ENCODE measurements at places on chromosomes 11 and 22.

- DNase-seq = no peak
Observed at GRCh38 chr11:133526790-133527189, 5.5 kb downstream of the OPCML start.

GRCh38 chr22:45554040-45554406 is 51.3 kb downstream of the FBLN1 start:
- no peak for DNase-seq

- DNase-seq = no peak
Observed at GRCh38 chr11:11477695-11478420, 124.8 kb upstream of the CSNK2A3 start.

GRCh38 chr22:49621601-49622210 is 206.0 kb downstream of the BRD1 start:
- DNase-seq = no peak

DNA sequence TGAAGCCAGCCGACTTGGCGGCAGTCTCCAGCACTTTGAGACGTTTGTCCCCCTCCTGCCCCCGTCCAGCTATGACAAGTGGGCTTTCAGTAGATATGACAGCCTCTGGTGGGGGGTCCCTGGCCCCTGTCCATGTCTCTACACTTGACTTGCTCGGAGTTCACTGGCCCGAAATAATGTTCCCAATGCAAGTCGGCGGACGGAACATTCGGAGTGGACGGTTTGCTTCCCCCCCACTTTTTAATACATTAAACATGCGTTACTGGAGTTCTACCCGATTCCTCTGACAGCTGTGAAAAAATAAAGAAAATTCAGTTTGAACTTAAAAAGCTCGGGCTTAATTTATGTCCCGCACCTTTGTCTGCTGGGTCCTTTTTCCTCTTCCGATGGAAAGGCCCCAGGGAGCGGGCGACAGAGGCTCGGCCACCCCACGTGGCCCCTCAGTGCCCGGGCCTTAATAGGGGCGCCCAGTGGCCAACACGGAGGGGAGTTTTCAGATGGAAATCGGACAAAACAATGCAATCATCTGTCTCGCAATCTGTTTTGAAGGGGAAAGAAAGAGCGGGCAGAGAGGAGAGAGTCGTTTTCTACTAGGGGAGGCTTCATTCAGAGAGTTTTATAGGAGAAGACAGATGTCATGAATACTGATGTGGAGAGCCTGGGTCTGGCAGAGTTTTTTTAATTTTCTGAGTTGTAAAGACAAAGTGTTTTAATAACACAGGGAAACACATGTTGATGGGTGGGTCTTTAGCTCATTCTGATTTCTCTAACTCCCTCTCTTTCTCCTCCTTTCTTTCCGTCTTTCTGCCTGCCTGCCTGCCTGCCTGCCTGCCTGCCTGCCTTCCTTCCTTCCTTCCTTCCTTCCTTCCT is 50.2 kb downstream of the SMIM38 start:
- DNase-seq = no peak

- DNase-seq = no peak
Observed at GRCh38 chr11:111021131-111021530, 224.4 kb upstream of the POU2AF2 start.

DNA sequence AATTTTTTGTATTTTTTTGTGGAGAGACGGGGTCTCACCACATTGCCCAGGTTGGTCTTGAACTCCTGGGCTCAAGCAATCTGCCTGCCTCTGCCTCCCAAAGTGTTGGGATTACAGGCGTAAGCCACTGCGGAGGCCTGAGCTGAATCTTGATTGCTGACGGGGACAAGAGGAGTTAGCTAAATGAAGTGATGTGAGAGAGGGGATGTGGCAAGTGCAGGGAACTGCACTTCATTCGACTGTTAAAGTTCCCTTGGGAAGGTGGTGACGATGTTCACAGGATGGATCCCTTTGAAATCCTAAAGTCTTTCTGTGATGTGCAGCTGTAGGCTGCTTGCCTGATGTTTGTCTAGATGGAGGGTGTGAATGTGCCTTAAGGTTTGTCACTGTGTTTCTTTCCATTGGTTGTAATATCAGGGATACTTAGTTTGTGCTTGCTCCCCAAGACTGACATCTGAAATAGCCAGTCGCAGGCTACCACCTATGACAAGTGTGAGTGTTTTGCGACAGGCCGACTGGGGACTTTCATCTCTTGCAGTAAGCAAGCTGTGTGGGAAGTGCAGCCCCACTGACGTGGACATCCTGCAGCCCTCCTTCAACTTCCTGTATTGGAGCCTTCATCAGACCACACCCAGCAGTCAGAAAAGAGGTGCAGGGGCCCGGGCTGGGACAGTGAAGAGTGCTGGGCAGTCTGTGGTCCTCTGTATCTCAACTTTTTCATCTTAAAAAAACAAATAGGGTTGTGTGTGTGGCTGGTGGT is 19.6 kb upstream of the CCDC134 start:
- DNase-seq = peak; percentile 93

DNA sequence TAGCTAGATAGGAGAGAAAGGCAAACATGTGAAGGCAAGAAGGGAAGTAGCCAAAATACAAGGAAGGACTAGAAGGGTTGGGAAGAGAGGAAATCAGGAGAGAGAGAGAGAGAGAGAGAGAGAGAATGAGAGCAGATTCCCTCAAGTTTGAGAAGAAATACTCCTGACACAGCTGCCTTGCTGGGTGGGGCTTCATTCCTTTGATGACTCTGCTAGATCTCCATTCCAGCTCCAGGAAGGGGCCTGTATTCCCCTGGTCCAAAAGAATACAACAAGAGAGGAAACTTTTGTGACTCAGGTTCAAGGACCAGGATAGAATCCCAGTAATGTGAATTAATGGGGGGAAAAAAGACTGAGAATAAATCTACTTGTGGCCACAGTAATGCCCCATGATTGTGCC is 62.9 kb upstream of the SPON1 start:
- DNase-seq = no peak

- peak; percentile 35 for DNase-seq
Observed at GRCh38 chr11:2442589-2442988, 1.7 kb downstream of the TRPM5 start.

DNA sequence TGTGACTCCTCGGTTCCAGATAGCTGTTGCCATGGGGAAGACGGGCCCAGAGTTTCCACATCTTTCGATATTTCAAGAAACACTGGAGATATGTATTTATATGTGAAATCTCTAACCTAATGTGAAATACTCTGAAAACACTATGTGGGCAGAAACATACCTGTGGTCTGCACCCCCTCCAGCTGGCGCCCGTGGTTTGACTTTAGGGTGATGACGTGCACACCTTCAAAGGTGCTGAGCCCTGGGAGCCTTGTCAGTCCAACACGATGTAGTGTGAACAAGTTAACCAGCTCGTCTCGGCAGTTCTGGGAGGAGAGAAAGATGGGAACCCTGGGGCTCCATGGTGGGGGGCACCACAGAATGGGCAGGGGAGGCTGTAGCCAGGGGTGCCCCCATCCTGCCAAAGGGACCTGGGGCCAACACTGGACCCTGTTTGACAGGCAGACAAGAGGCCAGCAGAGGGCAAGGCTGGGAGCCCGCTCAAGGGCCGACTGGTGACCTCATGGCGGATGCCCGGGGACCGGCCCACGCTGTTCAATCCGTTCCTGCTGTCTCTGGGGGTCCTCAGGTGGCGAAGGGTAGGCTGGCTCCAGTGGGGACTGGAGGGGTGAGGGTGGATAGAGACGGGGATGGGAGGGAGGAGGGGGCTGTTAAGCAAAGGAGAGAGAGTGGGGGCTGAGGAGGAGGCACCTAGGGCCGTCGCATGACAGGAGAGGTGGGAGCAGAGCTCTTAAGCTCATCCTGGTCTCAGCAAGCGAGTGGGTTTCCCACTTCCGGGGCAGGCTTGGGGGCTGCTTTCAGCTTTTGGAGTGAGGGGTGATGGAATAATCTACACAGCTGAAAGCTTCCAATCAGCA is 43.8 kb downstream of the TRIOBP start:
- no peak for DNase-seq

GRCh38 chr11:61171907-61172306 is 10.7 kb upstream of the VPS37C start:
- no peak for DNase-seq

DNA sequence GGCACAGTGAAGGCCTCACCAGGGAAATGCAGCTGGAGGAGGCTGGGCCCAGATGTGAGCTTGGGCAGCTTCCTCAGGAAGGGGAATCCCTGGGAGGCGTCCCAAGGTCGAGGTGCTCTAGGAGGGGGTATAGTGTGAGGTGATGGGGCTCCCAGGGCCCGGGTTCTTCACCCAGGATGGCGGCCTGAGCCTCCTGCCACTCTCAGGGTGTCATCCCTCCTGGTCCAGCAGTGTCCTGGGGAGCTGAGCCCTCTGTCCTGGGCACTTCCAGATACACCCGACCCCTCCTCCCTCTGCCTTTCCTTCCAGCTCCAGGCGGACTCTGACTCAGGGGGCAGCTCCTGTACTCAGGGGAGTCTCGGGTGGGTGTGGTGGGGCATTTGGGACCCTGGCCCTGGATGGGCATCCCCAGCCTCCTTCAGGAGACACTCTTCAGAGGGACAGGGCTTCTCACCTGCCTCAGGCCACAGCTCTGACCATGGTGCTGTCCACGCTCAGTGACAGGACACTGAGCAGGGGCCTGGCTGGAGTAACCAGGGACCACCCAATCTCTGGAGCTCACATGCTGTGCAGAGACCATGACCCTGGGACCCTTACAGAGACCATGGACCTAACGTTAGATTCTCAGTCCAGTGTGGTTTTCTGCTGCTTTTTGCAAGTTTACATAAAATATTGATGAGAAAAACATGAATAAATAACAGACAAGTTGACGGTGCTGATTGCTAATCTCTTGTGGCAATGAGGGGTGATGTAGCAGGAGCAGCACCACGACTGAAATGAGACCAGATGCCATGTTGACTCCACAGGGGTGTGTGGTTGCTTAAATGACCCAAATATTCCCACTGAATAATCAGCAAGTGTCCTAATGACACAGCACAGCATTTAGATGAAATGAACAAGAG is 101.9 kb downstream of the GGTLC2 start:
- no peak for DNase-seq

GRCh38 chr11:70900540-70900939 is 351.8 kb downstream of the SHANK2 start:
- DNase-seq = no peak

GRCh38 chr22:37430941-37431340 is 3.7 kb upstream of the ELFN2 start:
- DNase-seq = no peak

DNA sequence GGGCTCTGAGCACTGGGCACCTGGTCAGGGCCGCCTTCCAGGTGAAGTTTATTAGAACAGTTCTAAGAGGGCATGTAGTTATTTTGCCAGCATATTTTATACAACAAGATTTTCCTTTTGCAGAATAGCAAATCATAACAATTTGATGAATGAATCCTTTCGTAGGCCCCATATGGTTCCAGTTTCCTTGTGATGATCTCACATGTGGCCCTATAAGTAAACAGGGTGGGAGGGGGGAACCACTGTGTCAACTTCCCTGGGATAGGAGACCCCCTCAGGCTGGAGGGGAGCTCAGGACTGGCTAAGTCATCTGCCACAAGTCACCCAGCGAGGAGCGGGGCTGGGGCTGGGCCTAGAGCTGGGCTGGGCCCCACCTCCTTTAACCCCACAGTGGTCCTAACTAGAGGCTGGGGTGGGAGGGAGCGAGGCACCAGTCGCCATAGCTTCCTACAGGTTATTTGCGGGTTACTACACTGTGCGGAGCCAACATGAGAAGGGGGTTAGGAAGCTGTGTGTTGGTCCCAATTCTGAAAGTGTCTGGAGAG is 4.2 kb downstream of the FBLN1 start:
- no peak for DNase-seq

GRCh38 chr11:104918113-104918824 is 20.0 kb upstream of the CASP12 start:
- DNase-seq = no peak

DNA sequence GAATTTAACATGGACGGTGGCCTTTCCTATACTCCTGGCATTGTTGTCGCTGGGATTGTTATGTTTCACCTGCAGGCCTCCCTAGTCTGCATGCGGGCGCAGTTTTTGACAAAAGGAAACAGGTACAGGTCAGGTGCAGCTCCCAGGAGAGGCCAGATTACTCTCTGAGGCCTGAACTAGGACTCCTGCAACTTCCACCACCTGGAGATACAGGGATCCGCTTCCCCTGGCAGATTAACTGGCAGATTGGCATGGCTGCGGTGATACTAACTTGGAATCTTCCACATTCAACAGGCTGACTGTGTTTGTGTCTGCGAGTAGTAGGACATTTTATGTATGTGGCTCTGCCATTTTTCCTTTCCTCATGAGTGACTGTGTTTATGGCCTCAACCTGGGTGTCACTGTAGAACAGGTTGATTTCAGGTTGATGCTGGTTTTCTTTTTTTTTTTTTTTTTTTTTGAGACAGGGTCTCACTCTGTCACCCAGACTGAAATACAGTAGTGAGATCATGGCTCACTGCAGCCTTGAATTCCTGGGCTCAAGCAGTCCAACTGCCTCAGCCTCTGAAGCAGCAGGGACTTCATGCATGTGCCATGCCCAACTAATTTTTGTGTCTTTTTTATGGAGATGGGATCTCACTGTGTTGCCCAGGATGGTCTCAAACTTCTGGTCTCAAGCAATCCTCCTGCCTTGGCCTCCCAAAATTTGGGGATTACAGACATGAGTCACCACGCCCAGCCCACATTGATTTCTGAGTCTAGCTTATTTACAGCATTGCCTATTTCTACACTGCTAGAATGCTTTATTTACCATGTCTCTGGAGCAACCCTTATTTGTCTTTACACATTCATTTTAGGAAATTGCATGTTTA is 1.7 kb upstream of the USP28 start:
- no peak for DNase-seq

GRCh38 chr22:49366437-49366836 is 461.2 kb downstream of the BRD1 start:
- DNase-seq = no peak

All from T-helper 22 cell (primary cell).